Stimulated activated CD4-positive, alpha-beta T cell treated with anti-CD3 and anti-CD28 coated beads, TNF-alpha, amount 100 ng/mL, for 48 hours (primary cell): ENCODE measurements at places on chromosomes 1 and 21.

DNA sequence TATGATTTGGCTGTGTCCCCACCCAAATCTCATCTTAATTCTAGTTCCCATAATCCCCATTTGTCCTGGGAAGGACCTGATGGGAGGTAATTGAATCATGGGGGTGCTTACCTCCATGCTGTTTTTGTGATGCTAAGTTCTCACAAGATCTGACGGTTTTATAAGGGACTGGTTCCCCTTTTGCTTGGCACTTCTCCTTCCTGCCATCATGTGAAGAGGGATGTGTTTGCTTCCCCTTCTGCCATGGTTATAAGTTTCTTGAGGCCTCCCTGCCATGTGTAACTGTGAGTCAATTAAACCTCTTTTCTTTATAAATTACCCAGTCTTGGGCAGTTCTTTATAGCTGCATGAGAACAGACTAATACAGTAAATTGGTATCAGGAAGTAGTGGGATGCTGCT is 114.1 kb downstream of the ZNF648 start:
- DNase-seq, result no peak

DNA sequence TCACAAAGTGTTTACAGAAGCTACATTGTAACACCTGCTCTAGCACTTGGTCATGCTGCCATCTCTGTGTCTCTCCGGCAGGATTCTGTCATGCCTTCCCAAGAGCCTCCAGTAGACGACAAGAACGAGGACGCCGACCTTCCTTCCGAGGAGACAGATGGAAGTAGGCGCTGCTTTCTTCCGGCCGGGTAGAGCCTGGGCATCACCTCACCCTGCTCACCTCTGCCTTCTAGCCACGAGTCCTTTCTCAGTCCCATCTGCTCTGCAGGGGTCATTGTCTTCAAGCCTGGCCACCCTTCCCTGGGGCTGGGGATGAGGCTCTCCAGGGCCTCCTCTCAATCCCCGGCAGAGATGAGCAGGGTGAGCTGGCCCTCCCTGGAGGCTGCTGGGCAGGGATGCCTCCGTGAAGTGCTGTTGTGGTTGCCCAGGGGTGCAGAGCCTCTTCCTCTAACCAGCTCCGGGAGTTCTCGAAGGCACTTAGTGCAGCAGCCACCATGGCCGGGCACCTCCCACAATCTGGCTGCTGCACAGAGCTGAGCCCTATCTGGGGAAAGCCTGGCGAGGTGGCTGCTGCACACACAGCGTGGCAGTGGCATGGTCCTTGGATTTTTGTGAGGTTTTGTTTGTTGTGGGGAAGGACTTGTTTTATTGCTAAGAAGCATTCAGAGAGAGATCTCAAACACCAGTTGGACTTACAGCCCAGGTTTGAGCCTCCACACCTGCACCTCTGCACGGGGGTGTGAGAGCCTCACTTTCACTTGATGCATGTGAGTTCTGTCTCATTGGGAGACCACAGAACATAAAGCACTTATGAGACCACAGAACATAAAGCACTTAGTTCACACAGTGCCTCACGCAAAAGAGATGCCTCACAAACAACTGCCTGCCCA is 48.4 kb downstream of the FAAP20 start:
- no peak for DNase-seq

GRCh38 chr1:174217787-174218574 is 58.7 kb downstream of the RABGAP1L start:
- no peak for DNase-seq

DNA sequence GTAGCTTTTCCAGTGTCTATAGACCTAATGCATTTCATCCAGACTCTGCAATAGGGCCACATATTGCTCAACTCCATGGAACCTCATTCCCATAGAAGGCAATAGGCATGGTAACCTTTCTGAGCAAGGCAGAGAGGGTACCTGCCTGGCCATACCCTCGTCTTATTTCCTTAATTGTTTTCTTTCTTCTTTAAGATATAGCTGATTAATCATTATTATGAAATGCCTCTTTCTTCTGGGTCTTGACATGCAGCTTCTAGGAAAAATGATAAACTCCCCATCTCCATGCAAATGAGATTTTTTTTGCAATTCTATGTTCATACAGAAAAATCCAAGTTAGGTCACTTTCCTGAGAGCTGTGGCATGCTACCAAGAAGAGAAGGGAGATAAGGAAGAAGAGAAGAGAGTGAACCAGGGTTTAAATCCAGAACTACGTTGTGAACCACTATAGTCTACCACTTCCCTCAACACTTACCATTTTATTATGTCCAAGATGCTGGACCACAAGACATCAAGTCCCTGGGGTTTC is 33.0 kb upstream of the IL20 start:
- DNase-seq, result no peak

GRCh38 chr1:205656236-205656635 is 24.1 kb downstream of the SLC45A3 start:
- no peak for DNase-seq

DNA sequence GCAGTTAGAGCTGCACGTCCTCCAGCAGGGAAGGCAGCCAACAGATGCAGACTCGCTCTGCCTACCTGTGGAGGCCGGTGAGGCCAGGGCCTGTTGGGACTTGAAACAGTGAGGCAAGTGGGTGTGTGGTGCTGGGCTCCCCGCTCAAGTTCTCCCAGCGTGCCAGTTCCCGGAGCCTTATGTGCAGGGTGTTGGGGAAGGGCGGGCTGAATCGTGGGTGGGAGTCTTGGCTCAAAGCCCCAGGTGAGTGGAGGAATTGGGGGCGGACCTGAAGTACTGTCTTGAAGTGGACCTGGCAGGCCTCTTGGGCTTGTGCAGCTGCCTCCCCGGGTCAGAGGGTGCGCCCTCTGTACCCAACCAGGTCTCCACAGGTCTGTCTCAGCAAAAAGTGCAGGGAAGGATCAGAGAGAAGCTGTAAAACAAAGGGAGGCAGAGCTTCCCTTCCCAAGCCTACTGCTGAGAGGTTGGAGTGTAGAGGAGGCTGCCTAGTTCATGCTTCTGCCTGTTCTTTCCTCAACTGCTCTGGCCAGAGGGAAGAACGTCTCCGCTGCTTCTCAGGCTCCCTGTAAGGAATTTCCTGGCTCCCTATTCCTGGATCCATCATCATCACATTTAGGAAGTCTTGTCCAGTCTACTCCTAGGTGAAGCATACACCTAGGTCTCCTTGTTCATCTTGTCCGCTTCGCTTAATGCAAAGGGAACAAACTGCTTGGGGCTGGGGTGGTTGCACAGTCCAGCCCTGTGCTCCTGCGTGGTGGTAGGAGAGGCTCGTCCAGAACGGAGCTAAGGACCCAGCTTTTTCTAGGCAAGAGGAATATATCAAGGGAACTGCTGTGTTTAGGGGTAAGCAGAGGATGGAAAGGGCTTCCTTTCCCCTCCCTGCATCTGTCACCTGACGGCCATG is 14.9 kb downstream of the UTP11 start:
- no peak for DNase-seq

GRCh38 chr1:95207223-95207935 is 26.6 kb upstream of the RWDD3 start:
- no peak for DNase-seq

- no peak for DNase-seq
Measured at GRCh38 chr21:39362733-39363132, 13.8 kb upstream of the HMGN1 start.

DNA sequence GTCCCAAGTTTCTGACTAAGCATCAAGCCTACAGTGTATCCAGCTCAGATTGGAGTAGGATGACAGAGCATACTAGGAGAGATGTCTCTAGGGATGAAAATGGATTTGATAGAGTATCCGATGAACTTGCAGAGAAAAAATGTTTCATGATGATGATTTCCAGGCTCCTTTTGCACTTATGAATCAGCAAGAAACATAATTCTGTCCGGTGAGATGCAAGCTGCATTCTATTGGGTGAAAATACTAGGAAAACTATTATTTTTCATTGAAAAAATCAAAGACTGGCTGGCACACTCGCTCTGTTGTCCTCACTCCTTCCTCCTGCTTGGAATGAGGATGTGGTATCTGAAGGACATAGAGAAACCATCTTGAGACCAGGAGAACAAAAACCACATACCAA is 35.4 kb upstream of the RAB3GAP2 start:
- DNase-seq, result no peak

GRCh38 chr1:235865565-235866204 is 1.0 kb downstream of the LYST start:
- DNase-seq, result no peak
